ENCODE measurements at places on chromosomes 6 and 20.

- peak; percentile 6 for DNase-seq
Observed at GRCh38 chr6:46170357-46171289, at the start of gene ENPP5. Gene ENPP5 (minus strand): TSS chr6:46170980. CDS start chr6:46168262, 2,718 bp downstream.

DNA sequence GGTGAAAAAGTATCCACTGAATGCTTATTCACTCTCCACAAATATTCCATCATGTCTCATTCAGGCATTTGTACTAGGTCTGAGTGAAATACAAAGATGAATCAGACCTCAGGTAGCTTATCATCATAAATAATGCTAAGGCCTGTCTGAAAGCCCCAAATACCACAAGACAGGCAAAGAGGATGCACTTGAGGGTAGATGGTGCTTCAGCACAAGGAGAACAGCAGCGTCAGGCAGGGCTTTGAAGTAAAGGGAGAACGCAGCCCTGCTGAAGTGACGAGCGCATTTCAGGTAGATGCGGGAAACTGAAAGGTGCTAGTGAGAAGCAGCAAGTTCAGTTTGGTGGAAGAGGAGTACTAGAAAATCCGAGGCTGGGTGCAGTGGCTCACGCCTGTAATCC lies 38.7 kb downstream of the MAP3K5 start:
- peak; percentile 13 for DNase-seq

DNA sequence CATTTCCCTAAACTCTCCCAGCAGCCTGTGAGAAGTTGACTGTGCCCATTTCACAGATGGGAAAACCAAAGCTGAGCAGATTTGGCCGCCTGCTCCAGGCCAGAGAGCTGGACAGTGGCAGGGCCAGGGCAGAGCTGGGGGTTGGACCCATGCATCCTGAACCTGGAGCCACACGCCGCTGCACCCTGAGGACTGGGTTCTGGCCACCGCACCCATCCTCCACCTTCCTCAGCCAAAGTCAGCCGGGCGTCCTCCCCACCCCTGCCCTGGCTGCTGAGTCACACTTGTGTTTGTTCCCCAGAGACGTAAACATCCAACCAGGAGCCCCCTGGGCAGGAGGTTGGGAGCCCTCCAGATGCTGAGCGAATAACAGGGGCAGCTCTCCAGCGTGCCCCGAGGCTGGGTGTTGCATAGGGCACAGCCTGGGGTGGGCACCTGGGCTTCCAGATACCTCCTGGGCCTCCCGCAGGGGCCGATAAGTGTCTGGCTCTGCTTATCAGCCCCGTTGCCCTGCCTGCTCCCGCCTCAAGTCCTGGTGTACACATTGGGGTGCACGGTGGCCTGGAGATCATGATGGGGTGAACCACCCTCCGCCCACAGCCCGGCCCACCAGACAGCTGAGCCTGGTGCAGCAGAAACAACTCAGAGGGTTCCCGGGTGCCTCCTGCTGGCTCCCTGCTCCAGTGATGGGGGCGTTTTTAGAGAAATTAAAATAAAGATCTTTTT lies 23.8 kb downstream of the RBM38 start:
- no peak for DNase-seq

GRCh38 chr6:39852324-39852723 lies 60.1 kb downstream of the DAAM2 start:
- DNase-seq: no peak

GRCh38 chr6:161394437-161394836 lies 120.6 kb upstream of the AGPAT4 start:
- DNase-seq: no peak

DNA sequence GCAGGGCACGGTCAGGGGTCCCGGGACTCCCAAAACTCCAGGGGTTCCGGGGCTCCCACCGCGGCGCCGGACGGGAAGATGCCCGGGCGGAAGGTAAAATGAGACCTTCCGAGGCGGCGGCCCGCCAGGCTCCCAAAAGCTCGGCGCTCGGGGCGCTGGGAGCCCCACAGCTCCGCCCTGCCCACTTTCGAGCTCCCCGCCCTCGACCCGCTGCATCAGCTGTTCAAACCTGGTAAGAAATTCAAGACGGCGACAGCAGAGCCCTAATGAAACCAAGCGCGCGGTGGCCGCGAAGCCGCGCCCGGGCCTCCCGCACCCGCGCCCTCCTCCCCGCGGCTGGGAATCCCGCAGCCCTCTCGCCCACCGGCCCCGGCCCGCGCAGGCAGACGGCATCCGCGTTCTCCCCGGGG lies 369 bp downstream of the SLC4A11 start:
- no peak for DNase-seq

GRCh38 chr20:2137552-2138201 lies 36.0 kb downstream of the STK35 start:
- no peak for DNase-seq

DNA sequence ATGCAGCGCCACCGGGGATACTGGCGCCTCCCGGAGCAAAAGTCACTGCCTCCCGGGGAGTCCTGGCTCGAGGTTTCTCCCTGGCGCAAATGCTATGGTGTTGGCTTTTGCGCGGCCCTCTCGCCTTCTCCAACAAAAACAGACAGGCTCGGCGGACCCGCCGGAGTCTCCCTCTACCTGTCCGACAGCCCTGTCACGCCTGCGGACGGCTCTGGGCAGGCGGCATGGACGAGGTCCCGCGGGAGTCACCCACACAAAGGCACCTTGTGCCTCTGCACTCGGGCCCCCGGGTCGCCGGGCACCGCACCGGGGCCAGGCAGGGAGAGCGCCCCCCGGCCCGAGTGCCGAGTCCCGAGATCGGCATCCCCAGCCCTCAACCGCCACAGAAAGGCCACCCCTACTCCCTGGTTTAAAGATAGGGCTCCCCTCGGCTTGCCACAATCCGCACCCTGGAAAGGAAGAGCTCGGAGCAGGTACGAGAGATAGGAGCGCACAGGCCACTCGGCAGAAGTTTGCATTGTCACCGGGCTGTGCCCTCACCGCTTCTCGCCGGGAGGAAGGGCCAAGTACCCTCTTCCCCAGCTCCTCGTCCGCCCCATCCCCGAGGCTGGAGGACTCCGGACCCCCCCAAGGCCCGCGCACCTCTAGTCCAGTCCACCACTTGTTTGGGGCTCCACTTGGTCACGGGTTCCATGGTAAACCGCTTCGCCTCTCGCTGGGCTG lies 903 bp downstream of the CNKSR3 start:
- DNase-seq: no peak

DNA sequence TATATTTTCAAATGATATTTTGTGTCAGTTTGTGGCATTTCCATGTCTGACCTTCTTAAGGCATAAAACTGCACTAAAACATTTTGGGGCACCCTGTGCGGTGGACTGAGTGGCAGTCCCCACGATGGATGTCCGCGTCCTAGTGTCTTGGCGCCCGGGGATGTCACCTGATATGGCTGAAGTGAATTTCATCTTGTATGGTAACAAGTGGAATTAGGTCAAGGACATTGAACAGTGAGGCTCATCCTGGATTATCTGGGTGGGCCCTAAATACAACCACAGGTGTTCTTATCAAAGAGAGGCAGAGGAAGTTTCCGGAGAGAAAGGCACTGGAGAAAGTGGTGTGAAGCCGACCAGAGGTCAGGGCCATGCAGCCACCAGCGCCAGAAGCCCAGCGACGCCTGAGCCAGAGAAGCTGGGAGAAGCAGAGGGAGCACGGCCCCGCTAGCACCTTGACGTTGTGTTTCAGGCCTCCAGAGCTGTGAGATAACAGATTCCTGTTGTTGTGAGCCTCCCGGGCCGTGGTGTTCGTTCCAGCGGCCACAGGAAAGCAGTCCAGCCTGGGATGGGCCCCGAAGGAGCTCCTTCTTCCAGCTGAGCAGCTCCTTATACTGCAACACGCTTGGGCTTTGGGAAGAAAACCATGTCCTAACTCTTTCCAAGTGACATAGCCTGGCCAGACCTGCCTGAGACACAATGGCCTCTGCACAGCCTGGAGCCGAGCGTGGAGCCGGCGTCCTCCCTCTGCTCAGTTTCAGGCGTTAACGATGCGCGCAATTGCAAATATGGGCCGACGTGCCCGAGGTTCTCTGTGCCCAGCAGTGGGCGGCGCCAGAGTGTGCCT lies 22.5 kb downstream of the THBS2 start:
- DNase-seq: no peak

DNA sequence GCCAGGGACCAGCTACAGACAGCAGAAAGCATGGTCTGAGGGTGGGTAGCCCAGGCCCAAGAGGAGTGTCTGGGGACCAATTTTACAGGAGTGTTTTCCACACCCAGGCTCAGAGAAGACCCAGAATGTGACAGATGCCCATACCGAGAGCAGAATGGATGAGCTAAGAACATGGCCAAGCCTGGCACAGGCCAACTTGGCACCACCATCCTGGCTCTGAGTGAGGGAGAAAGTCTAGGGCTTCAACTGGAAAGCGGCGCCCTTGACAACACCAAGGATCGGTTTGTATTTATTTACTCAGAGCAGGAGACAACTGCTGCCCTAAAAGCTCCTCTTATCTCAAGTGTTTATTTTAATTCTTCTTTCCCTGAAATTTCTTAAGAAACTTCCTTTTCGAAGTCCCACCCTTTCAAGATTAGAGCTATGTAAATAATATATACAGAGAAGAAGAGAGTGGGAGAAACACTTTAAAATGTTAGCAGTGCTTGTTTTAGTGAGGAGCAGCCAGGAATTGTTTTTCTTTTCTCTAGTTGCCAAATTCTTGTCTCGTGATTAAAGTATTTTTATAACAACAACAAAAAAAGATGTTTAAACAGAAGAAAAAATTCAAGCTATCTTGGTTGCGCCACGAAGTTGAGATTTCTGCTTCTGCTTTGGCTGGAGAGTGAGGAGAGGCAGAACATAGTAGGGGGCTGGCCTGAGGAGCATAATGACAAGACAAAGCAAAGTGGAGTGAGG lies 16.2 kb downstream of the TNXB start:
- DNase-seq: no peak

DNA sequence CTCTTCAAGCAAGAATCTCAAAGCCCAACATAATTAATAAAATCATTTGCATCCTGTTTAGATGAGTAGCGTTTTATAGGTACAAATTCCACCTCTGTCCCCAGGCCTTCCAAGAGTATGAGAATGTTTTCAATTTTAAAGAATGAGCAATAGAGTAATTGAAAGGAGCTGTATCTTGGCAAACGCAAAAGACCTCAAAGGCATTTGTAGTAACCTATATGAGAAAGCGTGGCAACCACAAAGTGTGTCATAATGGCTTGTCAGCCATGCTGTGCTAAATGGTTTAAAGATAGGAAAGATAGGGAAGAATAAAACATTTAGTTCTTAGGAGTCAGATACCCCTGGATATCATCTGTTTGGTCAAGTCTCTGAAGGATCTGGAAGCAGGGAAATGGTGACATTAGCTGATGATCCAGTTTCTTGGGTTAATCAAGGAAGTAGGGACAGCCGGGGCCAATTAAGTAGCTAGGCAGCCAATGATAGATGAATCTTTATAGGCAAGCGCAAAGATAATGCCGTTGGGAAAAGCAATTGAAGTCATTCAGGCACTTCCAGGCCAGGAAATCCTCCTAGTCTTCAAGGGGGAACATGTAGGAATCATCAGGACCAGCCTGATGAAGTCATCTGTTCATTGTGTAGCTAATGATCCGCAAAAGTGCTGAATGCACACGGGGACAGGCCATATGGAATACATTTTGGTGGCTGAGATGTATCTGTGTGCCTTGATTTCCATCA lies 71.5 kb upstream of the ISM1 start:
- DNase-seq: no peak

DNA sequence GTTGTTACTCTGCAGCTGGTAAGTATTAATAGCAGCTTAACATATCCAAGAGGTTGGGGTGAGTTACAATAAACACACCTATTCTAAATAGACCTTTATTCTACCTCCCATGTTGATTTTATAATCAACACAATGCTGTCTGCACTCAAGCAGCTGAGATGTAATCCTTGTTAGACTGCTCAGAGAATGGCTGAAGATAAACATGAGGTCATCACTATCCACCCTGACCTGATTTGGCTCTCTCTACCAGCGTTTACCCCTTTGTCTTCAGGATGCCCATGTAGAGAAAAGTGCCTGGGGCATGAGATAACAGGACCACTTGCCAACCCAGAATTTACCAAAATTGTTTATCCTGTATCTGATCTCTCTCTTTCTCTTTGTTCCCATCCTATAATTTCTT lies 220.7 kb upstream of the DEFB112 start:
- DNase-seq: no peak

GRCh38 chr6:31114970-31115849 lies 610 bp downstream of the PSORS1C1 start:
- no peak for DNase-seq

DNA sequence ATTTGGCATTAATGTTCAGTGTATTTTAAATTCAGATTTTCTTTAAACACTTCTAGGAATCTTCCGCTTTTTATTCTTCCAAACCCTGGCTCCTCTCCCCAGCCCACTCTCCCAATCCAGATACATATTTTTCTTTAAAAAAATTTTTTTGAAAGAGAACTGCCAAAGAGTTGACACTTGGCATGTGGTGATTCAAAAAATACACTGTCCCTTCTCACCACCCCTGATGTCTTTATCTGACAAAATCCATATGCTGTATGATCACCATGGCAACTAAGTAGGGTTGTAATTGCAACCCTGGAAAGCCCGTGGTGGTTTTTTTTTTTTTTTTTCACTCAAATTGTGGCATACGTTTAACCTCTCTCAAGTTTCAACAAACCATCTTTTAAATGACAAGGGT lies 355.8 kb upstream of the SASH1 start:
- DNase-seq: no peak

DNA sequence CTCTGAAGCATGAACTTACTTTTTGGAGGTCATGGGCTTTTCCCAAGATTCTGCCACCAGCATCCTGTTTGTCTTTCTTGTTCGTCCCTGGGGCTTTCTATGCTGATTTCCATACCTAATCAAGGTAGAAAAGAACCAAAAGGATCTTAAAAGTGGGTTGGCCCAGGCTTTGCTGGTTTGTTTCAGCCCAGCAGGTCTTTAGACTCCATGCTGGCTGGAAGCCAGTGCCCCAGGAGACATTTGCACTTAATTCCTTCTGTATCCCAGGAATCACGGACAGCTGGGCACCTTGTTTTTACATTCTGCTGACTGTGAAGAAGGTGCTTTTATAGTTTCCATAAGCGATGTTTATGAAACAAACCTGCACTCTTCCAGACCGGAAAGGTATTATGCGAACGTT lies 195.9 kb downstream of the CDH4 start:
- no peak for DNase-seq
